ENCODE measurements at places on chromosomes 2 and 18.

- peak; percentile 68 for ATAC-seq
These were observed 9.5 kb upstream of the KLHL29 start for GRCh38 chr2:23375448-23375847.

DNA sequence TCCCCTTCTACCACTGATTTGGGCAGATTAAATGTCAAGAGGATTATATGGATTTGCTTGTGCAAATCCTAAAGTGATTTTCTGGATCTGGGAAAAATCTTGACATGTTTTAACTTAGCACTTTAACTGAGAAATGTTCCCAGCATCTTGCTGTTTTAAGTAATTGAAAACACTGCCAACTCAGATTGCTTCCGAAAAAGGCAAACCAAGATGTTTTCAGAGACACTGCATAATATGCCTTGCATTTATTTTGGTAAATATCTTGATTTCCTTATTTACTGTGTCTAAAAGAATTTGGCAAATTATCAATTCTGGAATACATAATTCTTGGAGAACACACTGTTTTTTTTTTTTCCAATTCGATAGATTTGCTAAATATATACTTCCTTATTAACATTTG, 385.0 kb upstream of the FAM98A start:
- no peak for ATAC-seq

DNA sequence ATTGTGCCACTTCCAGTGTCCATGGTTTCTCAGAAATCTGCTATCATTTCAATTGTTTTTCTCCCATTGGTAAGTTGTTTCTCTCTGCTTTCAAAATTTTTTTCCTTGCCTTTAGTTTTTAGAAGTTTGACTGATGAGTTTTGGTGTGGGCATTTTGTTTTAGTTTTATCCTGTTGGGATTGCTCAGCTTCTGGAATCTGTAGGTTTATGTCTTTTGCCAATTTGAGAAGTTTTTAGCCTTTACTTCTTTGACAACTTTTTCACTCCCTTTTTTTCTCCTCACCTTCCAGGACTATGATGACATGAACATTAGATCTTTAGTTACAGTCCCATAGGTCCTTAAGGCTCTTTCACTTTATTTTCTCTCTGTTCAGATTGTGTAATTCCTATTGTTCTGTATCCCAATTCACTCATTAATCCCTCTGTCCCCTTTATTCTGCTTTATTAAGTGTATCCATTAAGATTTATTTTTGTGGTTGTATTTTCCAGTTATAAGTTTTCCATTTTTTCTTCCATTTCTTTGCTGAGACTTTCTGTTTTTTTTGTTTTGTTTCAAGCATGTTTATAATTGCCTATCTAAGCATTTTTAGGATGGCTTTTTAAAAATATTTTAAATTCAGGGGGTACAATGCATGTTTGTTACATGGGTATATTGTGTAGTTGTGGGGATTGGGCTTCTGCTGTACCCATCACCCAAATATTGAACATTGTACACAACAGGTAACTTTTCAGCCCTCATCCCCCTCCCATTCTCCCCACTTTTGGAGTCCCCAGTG, 17.9 kb downstream of the MFSD6 start:
- no peak for ATAC-seq

GRCh38 chr2:188414411-188414810, 122.7 kb downstream of the GULP1 start:
- no peak for ATAC-seq

- ATAC-seq: peak; percentile 31
These were observed 18.2 kb downstream of the ACSL3 start for GRCh38 chr2:222878877-222879603.

- ATAC-seq: no peak
These were observed 103.2 kb downstream of the CTIF start for GRCh38 chr18:48641981-48642380.
